ENCODE measurements at places on chromosomes 5 and 9. TPM values are rescaled to one million over a fixed set of nuclear protein-coding genes. Genes with fewer than 3 reads are reported as not detected.
A peak's percentile ranks its signal among the peaks of the same experiment; 100 is the strongest.

The LVRN gene
- 2.3 TPM for total RNA-seq

The ASPN gene
- 110 TPM for total RNA-seq

The PRUNE2 gene
- 420 TPM for total RNA-seq

The IL13 gene
- 2.8 TPM for total RNA-seq

The HTR1A gene
- total RNA-seq, result 0.78 TPM

The CD180 gene
- 0.85 TPM for total RNA-seq

The TMEM38B gene
- 6.1 TPM for total RNA-seq

The WHRN gene
- total RNA-seq, result 5.1 TPM

The SGCD gene
- total RNA-seq, result 20.4 TPM

The NOXA1 gene
- 9.6 TPM for total RNA-seq

The INSL4 gene
- total RNA-seq, result not detected

GRCh38 chr5:122507581-122507980, 195.5 kb downstream of the SNCAIP start:
- DNase-seq, result no peak

GRCh38 chr5:92019376-92019990, 636.4 kb upstream of the ARRDC3 start:
- DNase-seq, result no peak

DNA sequence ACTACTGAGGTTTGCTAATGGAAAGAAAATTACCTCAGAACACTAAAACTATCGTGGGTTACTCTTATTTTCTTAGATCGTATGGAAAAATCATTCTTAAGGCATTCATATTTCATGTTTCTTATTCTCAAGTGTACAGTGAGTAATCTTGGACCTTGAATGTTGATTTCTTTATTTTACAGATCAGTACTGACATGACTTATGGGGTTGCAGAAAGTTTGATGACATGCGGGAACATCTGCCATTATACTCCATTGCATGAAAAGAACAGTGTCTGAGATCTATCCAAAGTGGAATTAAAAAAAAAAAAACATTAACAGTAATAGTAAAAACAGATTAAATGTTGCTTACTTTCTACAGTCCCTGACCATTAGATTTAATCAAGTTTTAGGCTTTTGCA, 1290.2 kb upstream of the WWC1 start:
- DNase-seq, result no peak

DNA sequence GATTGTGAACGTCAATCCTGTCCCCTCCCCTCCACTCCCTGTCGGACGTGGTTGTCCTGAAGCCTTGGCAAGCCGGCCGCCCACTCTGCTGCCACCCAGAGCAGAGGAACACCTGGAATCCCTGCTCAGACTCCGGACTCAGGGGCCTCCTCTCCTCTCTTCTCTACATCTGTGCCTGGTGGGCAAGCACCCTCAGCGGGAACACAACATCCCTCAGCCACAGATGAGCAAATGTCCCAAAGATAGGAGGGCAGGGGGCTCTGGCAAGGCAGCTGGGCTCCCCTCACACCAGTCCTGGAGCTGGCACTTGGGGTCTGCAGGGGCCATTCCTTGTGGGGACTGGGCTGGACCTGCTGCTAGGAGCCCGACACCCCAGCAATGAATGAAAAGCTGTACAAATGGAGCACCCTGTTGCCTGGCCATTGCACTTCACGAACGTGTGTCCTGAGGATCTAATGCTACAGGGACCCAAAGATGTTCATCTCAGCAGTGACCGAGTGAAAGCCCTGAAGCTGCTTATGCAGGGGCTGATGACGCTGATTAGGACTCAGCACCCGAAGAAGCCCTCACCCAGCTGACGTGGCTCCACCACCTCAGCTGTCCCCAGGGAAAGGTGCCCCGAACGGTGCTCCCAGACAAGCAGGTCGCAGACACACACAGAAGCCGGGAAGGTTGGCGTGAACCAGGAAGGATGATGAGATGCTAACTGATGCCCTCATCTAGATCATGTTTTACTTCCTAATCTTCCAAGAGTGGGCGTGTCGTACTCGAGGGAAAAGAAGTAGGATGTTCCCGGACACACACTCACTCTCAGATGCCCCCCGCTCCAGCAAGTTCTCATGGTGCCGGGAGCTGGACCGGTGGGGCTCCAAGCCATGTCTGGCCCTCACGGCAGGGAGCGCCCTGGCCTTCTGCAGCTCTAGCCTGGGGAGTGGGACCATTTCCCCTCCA, 177.0 kb upstream of the PPP1R26 start:
- DNase-seq, result no peak

- DNase-seq, result no peak
Observed at GRCh38 chr9:92140074-92140753, 25.0 kb upstream of the SPTLC1 start.

DNA sequence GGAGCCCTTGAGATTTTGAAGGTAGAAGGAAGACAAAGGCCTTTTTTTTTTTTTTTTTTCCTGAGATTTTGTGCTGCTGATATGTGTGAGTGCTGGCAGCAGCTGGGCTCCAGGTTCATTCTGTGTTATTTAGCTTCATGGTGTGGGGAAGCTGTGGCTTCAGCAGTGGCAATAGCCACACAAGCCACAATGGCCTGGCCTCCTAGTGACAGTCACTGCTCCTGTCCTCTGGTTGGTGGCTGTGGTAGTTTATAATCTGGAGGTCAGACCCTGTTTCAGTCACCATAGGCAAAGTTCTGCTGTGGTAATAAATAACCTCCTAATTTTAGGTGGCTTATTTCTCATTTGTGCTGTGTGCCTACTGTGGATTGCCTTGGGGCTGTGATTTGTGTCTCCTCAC, 28.2 kb upstream of the GPR151 start:
- DNase-seq, result no peak

DNA sequence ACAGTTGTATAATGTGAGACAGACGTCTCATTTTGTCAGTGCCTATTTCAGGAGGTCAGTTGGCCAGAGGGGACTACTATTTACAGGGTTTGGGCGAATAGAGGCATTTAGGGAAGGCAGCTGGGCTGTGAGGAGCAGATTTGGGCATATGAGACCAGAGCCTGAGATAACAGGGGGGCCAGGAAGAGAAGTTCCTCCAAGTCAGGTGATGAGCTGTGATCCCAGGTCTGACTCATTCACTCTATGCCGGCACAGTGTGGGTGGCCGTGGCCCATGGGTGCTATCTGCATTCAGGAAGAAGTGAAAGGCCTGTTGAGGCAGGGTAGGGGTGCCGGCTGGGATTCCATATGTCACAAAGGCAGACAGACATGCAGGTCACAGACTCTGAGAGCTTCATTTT, 142.8 kb downstream of the PDZD2 start:
- no peak for DNase-seq

- no peak for DNase-seq
Observed at GRCh38 chr5:175830586-175831300, 40.6 kb upstream of the CPLX2 start.

DNA sequence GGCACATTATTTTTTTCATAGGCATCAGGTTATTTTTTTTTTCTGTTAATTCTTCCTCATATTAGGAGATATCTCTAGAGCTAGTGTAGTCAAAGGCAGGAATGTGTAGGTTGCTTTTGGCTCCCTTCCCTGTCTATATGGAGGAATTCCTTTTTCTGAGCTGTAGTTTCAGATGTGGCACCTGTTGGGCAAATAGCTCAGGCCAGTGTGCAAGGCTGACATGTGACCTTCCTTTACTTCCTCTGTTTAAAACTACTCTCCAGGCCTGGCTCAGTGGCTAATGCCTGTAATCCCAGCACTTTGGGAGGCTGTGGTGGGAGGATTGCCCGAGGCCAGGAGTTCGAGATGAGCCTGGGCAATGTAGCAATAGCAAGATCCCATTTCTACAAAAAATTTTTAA, 40.5 kb upstream of the KIAA1958 start:
- no peak for DNase-seq

DNA sequence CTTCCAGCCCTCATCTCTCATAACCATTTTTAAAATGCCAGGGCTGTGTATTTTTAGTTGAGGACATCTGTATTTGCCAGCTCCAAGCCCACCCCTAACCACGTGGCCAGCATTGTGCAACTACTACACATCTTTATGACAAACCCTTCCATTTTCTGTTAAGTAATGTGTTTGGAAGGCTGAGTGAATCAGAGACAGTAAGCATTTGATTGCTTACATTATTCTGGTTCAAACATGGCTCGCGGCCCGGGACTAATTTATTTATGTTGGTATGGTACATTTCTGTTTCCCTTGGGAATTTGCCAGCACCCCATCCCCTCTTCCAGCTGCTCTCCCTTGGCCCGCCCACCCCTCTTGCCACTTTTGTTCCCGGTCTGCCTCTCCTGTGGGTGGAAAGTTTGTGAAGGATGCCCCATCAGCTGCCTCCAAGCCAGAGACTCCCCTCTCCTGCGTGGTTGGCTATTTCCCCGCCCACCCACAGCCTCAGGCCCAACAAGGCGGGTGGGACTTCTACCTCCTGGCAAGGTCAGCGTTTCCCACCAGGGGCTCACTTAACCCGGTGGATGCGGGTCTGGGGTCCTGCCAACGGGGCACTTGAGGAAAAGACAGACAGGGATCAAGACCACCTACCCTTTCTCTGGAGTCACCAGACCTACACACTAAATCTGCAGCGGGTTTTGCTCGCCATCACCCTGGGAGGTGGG, 162.2 kb downstream of the HSD17B3 start:
- DNase-seq, result peak; percentile 71

GRCh38 chr5:51746023-51746422, 362.8 kb downstream of the ISL1 start:
- DNase-seq, result no peak

GRCh38 chr9:2593744-2594143, 27.8 kb upstream of the VLDLR start:
- no peak for DNase-seq

GRCh38 chr9:135521608-135522095, 412 bp downstream of the LCN1 start:
- DNase-seq, result no peak

- no peak for DNase-seq
Observed at GRCh38 chr5:82167372-82167935, 110.7 kb downstream of the RPS23 start.

- DNase-seq, result no peak
Observed at GRCh38 chr9:10238087-10238486, 374.7 kb downstream of the PTPRD start.
